Immature natural killer cell (primary cell): ENCODE measurements at places on chromosomes 6 and 20. TPM values are rescaled to one million over a fixed set of nuclear protein-coding genes. Genes with fewer than 3 reads are reported as not detected.

SLC24A3 gene
- polyA plus RNA-seq, result not detected

- peaks cover 36% of the 10 kb centered on the region for H3K27me3 ChIP-seq
- H3K36me3 ChIP-seq, result peaks cover 4% of the 10 kb centered on the region
- H3K27ac ChIP-seq, result no peak overlapping the region
- DNase-seq, result no peak
- H3K4me1 ChIP-seq, result peaks cover 41% of the 10 kb centered on the region
- H3K4me3 ChIP-seq, result no peak overlapping the region
These were observed 4.0 kb upstream of the TUBB2B start for GRCh38 chr6:3231247-3232016.

DNA sequence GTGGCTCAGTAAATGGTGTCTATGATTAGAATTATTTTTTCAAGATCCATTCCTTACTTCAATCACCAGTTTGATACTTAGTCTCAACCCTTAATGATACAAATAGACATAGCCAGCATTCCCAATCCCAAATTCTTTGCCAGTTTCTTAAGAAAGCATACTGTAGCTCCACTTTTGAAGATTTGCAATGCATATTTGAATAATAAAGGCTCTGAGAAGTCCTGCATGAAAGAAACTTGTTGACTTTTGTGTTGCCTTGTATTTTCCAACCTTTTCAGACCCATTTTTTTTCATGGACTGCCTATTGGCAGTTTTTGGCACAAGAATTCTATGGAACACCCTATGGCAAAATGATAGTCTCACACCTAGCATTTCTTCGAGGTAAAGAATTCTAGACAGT is 215.6 kb upstream of the CHD6 start:
- H3K27me3 ChIP-seq, result peaks cover 3% of the 10 kb centered on the region
- no peaks in the 10 kb centered on the region for H3K4me1 ChIP-seq
- H3K4me3 ChIP-seq, result no peak overlapping the region

DNA sequence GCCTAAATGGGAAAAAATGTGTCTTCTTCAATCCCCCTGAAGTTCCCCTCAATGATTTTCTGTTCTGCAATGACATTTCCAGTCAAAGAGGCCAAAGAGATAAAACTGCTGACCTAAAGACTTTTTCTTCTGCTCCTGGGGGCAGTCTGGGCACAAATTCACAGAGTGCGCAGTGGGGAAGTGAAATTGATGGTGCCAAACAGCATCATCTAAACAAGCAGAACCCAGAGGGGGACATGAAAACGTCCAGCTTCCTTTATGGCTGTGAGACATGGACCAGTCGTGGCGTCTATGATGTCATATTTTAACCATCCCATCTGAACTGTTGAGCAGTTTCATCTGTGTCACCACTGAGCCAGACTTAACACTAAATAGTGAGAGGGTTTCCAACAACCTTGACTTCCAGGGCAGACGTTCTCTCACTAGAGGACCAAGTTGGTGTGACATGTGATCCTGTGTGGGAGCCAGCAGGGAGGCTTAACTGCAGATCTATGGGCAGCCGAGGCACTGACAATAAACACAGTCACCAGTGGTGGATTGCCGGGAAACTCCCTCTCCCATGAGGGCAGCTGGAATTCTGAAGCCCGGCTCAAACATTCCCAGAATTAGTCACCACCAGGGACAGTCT is 12.4 kb downstream of the SCML4 start:
- no peak for DNase-seq
- H3K36me3 ChIP-seq, result peaks cover 20% of the 10 kb centered on the region
- no peak overlapping the region for H3K4me3 ChIP-seq
- peaks cover 15% of the 10 kb centered on the region for H3K4me1 ChIP-seq

ESR1 gene
- polyA plus RNA-seq, result not detected

GRCh38 chr20:55271371-55271770 is 733.9 kb downstream of the CBLN4 start:
- no peaks in the 10 kb centered on the region for H3K4me1 ChIP-seq
- DNase-seq, result no peak
- H3K27me3 ChIP-seq, result peaks cover 5% of the 10 kb centered on the region
- no peak overlapping the region for H3K27ac ChIP-seq
- no peaks in the 10 kb centered on the region for H3K36me3 ChIP-seq

SPINT4 gene
- not detected for polyA plus RNA-seq

DNA sequence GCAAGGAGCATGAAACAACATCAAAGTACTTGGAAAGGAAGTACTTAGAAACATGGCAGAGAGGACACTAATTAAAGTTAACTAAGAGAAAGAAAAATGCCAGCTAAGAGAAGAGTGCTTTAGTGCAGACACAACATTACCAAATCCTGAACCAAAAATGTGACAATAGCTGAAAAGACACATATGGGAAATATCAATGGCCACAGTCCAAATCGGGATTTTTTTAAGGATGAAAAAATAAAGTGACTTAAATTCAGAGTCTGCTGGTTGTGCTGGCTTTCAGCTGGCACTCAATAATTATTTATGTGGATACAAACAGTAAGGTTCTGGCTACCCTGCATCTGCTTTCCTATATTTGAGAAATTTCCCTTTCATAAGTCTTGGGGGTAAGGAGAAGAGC is 12.6 kb upstream of the DST start:
- no peaks in the 10 kb centered on the region for H3K27me3 ChIP-seq
- H3K27ac ChIP-seq, result no peak overlapping the region
- no peaks in the 10 kb centered on the region for H3K4me1 ChIP-seq

CRISP2 gene
- not detected for polyA plus RNA-seq

ULBP2 gene
- polyA plus RNA-seq, result 0.83 TPM

BTNL2 gene
- not detected for polyA plus RNA-seq

FAM50B gene
- polyA plus RNA-seq, result 15.9 TPM

- H3K36me3 ChIP-seq, result no peaks in the 10 kb centered on the region
- no peaks in the 10 kb centered on the region for H3K4me1 ChIP-seq
- H3K27me3 ChIP-seq, result peaks cover 1% of the 10 kb centered on the region
- H3K4me3 ChIP-seq, result no peak overlapping the region
- no peak overlapping the region for H3K27ac ChIP-seq
These were observed 325.7 kb downstream of the TBC1D32 start for GRCh38 chr6:121008553-121008952.

DNA sequence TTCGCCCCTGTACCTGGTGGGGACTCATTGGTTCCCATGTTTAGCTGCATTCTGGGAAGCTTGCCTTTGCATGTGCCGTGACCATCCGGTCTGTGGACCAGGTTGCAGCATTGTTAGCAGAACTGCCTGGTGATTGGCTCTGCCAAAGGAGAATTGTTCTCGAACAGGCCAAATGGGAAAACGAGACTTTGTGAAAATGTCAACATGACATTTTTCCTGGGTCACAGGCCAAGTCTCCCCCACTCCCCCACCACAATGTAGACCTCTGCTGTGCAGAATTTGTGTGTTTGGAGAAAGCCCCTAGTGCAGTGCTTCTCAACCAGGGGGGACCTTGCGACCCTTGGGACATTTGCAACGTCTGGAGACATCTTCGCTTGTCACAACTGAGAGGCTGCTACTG is 23.2 kb downstream of the CDH22 start:
- peaks cover 6% of the 10 kb centered on the region for H3K27me3 ChIP-seq
- H3K4me1 ChIP-seq, result no peaks in the 10 kb centered on the region
- DNase-seq, result no peak
- H3K27ac ChIP-seq, result no peak overlapping the region
- no peaks in the 10 kb centered on the region for H3K36me3 ChIP-seq

DNA sequence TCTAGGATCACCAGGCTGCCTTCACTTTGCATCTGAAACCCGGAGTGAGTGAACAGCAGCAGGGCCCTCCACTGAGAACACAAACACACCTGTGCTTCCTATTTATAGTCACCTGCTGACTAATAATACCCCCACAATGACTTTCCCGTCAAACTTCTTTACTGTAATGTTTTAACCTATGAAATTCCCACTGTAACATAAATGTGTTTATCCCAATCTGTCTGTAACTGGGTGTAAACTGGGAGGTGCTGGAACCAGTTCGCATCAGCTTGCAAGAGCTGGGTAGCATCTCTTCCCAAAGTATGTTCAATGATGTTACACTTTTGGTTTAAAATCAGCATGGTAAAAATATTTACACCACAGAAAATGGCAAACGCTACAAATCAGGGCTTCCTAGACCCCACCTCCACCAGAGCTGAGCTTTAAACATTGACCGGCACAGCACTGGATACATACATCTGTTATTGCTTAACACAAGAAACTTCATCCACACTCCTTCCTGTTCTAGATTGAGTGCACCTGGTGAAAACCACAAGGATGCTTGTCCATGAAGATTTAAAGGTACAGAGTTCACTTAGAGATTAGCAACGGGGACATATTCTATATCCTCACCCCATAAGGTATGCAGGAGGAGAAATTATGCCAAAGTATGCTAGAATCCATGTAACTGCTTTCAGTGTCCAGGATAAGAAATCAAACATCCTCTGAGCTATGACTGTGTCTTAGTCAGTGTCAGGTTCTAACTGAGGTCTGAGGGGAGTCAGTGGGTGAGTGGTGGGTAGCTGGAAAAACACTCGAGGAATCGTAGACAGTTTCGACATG is 79.0 kb downstream of the ALDH8A1 start:
- no peak overlapping the region for H3K4me3 ChIP-seq
- no peak for DNase-seq
- no peaks in the 10 kb centered on the region for H3K4me1 ChIP-seq
- no peaks in the 10 kb centered on the region for H3K36me3 ChIP-seq
- H3K27me3 ChIP-seq, result no peaks in the 10 kb centered on the region

GRCh38 chr6:26571592-26572296 is 25.0 kb upstream of the ABT1 start:
- peak overlapping the region; percentile 93 for H3K27ac ChIP-seq
- H3K27me3 ChIP-seq, result peaks cover 34% of the 10 kb centered on the region
- peak; percentile 72 for DNase-seq
- H3K36me3 ChIP-seq, result no peaks in the 10 kb centered on the region
- H3K4me3 ChIP-seq, result peak overlapping the region; percentile 90
- H3K4me1 ChIP-seq, result peaks cover 43% of the 10 kb centered on the region

GRCh38 chr6:106890447-106890846 is 84.1 kb downstream of the CD24 start:
- DNase-seq, result no peak
- peaks cover 2% of the 10 kb centered on the region for H3K27me3 ChIP-seq
- H3K4me3 ChIP-seq, result no peak overlapping the region

- no peaks in the 10 kb centered on the region for H3K27me3 ChIP-seq
- H3K4me1 ChIP-seq, result no peaks in the 10 kb centered on the region
- H3K27ac ChIP-seq, result no peak overlapping the region
These were observed 120.1 kb upstream of the ARMC2 start for GRCh38 chr6:108727966-108728730.

DNA sequence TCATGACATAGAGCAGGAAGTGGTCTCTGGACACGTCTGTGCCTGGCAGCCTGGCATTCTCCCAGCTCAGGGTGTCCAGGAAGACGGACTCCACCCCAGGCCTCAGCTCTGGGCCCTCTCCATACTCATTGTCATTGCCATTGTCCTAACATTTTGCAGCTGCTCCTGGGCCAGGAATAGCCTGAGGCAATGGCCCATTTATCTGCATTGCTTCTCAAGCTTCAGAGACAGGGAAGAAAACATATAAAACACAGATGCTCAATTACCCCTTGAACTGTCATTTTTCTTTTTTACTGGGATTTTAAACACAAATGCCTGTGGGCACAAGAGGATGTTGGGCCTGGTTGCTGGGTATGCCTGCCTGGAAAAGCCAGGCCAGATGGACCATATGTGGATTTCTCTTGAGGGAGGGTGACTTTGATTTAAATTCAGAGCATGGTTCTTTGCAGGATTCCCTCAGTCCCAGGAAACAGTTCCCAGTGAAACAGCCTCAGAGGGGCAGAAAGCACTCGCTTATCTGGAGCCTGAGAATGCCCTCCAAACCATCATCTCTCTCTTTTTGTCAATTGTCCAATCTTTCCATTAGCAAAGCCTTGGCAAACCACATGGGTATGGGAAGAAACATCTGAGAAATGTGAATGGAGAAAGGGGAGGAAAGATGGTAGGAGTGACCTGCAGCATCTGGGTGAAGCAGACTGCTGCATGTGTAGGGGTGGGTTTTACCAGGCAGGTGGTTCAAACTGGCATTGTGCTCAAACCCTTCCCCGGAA is 17.9 kb downstream of the LAMP5 start:
- no peaks in the 10 kb centered on the region for H3K27me3 ChIP-seq
- no peak overlapping the region for H3K4me3 ChIP-seq
- H3K4me1 ChIP-seq, result no peaks in the 10 kb centered on the region
- H3K27ac ChIP-seq, result no peak overlapping the region

FAM110A gene
- polyA plus RNA-seq, result 13.8 TPM

CDH22 gene
- not detected for polyA plus RNA-seq

DNA sequence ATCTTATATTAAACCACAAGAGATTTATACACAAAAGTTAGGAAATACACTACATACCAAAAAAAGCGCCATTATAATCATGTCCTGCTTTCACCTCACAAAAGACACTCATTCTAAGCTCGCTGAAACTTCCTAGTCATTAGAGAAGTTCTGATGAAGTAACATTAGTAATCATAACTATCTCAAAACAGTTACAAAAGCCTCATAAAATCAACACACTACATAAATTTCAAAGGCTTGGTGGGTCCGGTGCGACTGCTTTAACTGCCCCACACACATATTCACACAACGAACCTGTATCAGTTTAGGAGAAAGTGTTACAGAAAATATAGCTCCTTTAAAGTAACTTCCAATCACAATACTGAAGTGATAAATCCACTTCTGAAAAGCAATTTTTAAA is 1.9 kb downstream of the PHIP start:
- no peaks in the 10 kb centered on the region for H3K36me3 ChIP-seq
- H3K4me3 ChIP-seq, result peak overlapping the region; percentile 97
- peak; percentile 9 for DNase-seq
- H3K27me3 ChIP-seq, result peaks cover 9% of the 10 kb centered on the region

GRCh38 chr20:18001131-18001921 is 32.5 kb downstream of the MGME1 start:
- H3K27ac ChIP-seq, result no peak overlapping the region
- H3K4me1 ChIP-seq, result peaks cover 1% of the 10 kb centered on the region
- no peaks in the 10 kb centered on the region for H3K36me3 ChIP-seq
- no peaks in the 10 kb centered on the region for H3K27me3 ChIP-seq

FAXC gene
- polyA plus RNA-seq, result not detected

- no peak overlapping the region for H3K27ac ChIP-seq
- H3K4me3 ChIP-seq, result no peak overlapping the region
- no peak for DNase-seq
- peaks cover 2% of the 10 kb centered on the region for H3K27me3 ChIP-seq
- no peaks in the 10 kb centered on the region for H3K4me1 ChIP-seq
- no peaks in the 10 kb centered on the region for H3K36me3 ChIP-seq
These were observed 893.7 kb downstream of the TFAP2A start for GRCh38 chr6:9521152-9521530.

FAM229B gene
- polyA plus RNA-seq, result 6.4 TPM

- H3K4me1 ChIP-seq, result no peaks in the 10 kb centered on the region
- H3K4me3 ChIP-seq, result no peak overlapping the region
- H3K27me3 ChIP-seq, result no peaks in the 10 kb centered on the region
- no peaks in the 10 kb centered on the region for H3K36me3 ChIP-seq
These were observed 293.1 kb downstream of the SLC35F1 start for GRCh38 chr6:118200160-118200559.

PTGIS gene
- polyA plus RNA-seq, result not detected
